ENCODE measurements at places on chromosomes 2 and 18.

GRCh38 chr2:54673501-54673998, 49.9 kb upstream of the EML6 start:
- no peak for DNase-seq

DNA sequence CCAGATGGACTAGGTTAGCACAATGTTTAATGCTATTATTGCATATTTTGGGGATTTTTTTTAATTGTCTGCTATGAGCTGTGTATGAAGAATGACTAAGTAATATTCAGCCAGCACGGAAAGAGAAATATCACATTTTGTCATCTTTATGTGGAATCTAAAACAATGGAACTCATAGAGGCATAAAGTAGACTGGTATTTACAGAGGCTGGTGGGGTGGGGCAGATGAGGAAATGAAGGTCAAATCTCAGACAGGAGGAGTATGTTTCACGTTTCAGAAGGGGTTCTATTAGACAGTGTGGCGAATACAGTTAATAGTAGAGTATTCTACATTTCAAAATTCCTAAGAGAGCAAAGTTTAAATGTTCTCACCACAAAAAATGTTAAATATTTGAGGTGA, 4.7 kb downstream of the CDH19 start:
- no peak for DNase-seq

DNA sequence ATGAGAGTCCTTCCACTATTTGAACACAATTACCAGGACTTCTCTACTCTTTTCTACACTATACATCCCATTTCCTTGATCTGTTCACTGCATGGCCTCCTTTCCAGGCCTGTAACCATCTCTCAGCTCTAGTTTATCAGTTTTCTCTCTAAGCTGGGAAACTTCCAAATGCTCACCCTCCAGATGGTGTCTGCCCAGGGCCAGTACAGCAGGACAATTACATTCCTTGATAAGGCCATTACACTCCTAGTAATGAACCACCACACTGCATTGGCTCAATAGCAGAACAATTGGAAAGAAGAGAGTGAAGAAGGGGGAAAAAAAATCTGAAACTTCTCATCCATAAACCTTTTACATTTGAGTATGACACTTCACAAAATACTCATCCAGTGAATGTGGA, 359.1 kb downstream of the ALK start:
- DNase-seq = no peak

DNA sequence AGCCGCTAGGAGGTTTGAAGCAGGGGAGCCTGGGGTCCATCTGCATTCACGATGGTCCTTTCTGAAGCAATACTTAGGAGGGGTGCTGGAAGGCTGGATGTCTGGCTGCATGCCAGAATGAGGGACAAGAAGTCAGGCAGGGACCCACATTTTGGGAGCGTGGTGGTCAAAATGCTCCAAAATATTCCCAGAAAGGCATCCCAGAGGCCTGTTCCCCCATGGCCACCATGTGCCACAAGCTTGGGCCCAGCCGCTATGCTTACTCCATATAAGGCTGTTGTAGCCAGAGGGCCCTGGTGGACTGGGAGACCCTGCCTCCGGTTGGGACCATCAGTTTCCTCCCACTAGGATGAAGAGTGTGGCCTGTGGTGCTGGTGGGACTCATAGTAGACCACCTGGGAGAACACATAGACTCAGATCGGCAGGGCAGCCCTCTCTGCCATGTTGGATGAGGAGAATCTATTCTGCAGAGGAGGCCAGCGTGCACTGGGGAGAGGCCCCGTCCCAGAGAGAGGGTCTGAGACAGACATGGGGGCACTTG, 3.6 kb upstream of the PROM2 start:
- DNase-seq = no peak

GRCh38 chr2:47190188-47190881, 35.2 kb upstream of the STPG4 start:
- no peak for DNase-seq

DNA sequence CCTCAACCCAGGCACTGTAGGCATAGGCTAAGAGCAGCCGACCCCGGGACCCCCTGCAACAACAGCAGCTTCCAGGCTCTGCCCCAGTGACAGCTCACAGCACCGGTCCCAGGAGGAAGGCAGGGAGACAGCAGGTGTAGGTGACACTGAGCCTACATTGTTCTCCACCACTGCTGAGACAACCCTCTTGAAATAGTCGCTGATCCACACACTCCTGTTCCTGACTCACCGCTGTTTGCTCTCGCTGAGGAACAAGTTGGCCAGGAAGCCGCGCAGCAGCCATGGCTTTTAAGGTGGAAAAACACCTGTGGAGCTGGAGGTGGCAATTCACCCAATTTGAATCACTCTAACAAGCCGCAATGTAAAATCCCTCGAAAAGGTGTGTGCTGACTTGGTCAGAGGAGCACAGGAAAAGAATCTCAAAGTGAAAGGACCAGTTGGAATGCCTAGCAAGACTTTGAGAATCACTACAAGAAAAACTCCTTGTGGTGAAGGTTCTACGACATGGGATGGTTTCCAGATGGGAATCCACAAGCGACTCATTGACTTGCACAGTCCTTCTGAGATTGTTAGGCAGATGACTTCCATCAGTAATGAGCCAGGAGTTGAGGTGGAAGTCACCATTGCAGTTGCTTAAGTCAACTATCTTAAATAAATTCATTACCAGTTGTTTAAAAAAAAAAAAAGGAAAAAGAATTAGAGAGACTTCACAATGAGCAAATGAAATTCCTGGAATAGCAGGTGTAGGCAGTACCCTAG, 167.5 kb downstream of the ARL4C start:
- no peak for DNase-seq

DNA sequence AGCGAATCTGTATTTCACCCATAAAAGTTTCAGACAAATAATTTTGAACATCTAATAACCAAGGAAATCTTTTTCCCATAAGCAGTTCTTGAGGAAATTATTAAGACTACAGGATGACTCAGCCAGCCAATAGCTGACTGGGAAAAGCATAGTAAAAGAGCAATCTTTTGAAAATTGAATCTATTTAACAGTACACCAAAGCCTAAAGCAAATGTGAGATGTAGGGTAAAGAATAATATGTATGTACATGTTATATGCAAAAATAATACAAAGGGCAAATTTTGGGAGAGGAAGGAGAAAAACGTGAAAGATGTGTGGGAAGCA, 12.6 kb upstream of the KDSR start:
- no peak for DNase-seq

DNA sequence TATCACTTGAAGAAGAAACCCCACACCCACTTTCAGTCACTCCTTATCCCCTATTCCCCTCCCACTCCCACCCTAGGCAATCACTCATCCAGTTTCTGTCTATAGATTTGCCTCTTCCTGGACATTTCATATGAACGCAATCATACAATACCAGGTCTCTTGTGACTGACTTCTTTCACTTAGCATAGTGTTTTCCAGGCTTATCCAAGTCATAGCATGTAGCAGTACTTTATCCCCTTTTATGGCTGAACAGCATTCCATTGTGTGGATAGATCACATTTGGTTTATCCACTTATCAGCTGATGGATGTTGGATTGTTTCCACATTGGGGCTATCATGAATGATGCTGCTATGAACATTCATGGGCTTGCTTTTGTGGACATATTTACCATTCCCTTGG, 6.6 kb downstream of the CFAP221 start:
- DNase-seq = no peak

GRCh38 chr18:74961596-74961995, 247.3 kb downstream of the PTGR3 start:
- no peak for DNase-seq

DNA sequence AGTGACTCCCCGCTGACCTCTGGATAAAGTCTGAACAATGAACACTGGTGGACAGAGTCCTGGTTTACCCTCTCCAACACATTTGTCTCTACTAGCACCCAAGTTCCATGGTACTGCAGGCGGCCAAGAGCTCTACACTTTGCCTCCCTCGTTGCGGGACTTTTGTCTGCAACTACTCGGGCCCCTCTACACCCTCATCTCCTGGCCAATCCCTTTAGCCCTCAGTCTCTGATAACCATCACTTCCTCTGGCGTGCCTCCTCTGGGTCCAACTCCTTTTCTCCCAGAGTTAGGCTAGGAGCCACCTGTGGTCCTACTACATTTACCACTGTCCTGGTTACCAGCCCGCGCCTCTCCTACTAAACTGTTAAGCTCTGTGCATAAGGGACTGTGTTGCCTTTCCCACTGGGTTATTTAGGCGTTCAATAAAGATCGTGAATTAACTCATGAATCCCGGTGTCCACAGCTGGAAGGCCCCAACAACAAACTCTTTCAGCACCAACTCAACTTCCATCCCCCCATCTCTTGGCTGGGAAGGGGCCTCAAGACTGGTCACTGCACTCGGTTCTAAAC, 757 bp downstream of the HDHD2 start:
- no peak for DNase-seq

DNA sequence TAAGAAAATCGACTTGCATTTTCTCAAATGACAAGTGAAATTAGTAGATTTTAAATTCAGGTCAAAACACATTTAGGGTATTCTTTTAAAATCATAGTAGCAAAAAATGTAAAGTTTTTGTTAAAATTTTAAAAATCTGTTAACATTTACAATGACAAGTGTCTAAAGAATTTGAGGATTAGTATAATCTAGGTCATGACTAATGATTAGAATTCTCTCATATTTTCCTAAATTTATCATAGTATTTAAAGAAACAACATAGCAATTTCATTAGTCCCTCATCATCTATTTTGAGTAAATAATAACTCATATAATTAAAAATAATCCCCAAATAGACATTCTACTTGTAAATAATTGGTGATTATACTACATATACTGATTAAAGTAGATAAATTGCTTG, 23.6 kb downstream of the THUMPD2 start:
- no peak for DNase-seq

DNA sequence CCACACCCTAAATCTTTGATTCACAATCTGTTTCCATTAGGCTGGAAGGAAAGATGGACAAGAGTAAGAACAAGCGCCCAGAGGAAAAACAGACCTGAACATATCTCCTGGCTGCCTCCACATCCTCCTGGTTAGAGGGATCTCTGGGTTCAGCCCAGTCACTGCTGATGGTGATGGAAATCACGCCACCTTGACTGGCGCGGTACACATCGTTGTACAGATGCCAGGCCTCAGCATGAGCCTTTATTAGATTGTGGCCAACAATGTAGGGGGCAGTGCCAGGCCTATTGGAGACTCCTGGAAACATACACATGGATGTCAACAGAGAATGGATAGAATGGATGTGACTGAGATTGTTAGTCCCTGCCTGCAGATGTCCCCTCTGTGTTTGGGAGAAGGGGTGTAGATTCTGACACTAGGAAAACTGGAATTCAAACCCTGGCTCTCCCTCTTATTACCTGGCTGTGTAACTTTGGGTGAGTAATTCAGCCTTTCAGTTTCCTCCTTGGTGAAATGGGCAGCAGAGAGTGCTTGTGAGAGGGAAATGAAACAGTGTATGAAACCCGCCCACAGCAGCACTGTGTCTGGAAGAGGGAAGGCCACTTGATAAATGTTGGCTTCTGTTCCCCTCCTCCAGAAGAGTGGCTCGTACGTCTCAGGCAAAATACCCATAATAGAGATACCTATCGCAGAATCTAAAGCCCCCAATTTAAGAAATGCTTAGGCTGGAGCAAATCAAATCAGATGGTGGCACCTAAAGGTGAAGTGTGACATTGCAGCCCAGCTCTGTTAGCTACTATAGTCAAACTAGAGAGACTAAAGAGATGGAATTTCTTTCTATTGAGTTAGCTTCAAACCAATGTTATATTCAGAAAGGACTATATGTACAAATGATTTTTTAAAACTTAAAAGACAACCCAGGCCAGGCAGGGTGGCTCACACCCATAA, 36.2 kb downstream of the LCT start:
- no peak for DNase-seq

GRCh38 chr2:196099916-196100315, 31.3 kb upstream of the DNAH7 start:
- DNase-seq = no peak

GRCh38 chr2:137156221-137156844, 391.0 kb downstream of the THSD7B start:
- no peak for DNase-seq

DNA sequence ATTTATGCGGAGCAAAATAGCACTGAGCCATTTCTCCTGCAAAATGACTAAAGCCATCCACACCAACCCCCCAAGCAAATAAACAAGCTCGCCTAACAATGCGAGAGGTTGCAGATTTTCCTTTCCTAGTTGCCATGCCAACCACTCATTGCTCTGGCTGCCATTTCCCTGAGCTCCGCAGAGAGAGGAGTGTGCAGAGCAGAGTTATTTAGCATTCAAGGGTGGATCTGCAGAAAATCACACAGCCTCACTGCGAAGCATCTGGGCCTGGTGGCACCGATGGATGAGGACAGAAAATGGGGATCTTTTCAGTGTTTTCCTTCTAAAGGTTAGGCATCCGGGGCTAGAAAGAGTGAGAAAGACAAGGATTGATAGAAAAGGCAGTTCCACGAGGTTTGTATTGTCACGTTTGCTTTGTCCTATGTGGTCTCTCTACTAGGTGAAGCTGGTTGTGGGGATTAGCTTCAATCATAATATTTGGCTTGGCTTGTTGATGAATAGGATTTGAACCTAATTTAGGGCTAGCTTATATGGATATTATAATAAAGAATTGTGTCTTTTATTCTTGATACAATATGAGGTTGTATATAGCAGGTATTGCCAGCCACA, 110.2 kb upstream of the UNC80 start:
- DNase-seq = no peak

DNA sequence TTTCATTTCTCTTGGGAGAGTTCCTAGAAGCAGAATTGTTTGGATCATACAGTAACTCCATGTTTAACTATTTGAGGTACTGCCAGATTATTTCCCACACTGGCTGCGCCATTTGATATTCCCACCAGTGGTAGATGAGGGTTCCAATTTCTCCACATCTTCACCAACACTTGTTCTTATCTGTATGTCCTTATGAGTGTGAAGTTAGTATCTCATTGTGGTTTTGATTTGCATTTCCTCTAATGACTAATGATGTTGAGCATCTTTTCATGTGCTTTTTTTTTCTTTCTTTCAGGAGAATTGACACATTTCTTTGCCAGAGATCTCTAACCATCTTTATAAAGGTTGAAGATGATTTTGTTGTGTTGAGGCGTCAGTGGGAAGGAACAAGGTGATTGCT, 4.1 kb upstream of the MGAT5 start:
- DNase-seq = no peak

GRCh38 chr18:60936101-60936500, 397.1 kb upstream of the CDH20 start:
- no peak for DNase-seq

GRCh38 chr2:46914578-46915230, 902 bp downstream of the MCFD2 start:
- DNase-seq = no peak

DNA sequence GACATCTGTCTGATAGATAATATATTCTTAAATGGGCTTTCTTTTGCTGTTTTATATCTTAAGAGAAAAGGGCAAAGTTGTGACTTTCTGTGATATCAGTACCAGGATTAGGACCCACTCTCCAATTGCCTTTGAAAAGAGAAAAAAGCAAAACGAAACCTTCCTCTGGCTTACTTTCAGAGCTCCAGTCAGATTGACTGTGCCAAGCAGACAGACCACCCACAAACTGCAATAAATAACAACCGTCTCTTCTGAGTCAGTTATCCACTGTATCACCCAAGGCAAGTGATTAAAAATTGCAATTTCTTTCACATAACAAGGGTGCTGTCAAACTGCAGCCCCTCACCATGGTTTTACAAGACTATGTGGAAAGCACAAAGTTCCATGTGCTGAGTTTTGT, 230.5 kb upstream of the SETBP1 start:
- DNase-seq = no peak
